NCI-H187 (cell line): ENCODE measurements at places on chromosomes 3 and 15.

- DNase-seq = no peak
Measured at GRCh38 chr15:97815835-97816234, 144.7 kb upstream of the ARRDC4 start.

- no peak for DNase-seq
Measured at GRCh38 chr3:193868590-193868989, 267.4 kb upstream of the HES1 start.

DNA sequence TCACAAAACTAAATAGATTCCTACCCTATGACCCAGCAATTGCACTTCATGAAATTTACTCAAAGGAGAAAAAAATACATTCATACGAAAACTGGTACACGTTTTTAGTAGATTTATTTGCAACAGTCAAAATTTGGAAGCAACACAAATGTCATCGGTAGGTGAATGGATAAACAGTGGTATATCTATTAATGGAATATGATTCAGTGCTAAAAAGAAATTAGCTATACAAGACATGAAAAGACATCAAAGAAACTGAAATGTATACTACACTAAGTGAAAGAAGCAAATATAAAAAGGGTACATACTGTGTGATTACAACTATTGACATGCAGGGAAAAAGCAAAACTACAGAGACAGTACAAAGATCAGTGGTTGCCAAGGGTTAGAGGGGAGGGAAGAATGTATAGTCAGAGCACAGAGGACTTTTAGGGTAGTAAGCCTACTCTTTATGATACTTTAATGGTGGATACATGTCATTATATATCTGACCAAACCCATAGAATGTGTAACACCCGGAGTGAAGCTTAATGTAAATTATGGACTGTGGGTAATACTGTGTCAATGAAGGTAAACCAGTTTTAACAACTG is 31.6 kb downstream of the RFX7 start:
- no peak for DNase-seq

GRCh38 chr3:104519068-104519467 is 847.6 kb upstream of the ALCAM start:
- no peak for DNase-seq

GRCh38 chr3:197364410-197365071 is 66.1 kb upstream of the DLG1 start:
- no peak for DNase-seq

GRCh38 chr3:100042166-100042981 is 71.9 kb downstream of the FILIP1L start:
- DNase-seq = no peak

DNA sequence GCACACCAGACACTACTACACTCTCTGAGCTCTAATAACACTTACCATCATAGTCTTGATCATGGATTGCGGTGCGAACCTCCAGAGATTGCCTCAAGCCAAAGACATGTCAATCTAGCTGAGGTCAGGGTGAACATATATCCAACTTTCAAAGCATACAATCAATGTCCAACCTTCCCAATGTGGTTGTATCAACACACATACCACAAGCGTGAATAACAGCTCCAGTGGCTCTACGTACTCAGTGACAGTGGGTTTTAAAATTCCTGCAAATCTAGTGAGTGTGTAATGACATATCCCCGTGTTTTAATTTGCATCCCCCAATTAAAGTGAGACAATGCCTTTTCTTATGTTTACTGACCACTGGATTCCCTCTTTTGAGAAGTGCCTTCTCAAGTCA is 29.6 kb downstream of the SFMBT1 start:
- no peak for DNase-seq

DNA sequence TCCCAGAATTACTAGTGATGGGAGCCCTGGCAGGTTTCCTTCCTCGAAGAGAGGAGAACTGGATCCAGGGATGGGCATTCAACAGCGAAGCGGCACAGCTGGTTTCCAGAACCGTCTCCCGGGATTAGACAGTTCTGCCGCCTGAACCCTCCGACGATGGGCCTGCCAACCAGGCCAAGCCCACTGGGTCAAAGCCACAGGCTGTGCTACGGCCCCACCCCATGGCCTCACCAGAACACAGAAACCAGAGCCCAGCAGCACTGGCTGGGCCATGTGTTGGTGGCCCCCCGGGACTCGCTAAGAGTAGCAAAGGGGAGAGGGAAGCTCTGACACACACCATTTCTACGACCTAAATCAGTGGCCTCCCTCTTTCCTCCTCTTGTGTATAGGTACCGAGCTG is 2.2 kb downstream of the C15orf62 start:
- DNase-seq = no peak

- DNase-seq = no peak
Measured at GRCh38 chr3:65742914-65743313, 295.8 kb downstream of the MAGI1 start.

DNA sequence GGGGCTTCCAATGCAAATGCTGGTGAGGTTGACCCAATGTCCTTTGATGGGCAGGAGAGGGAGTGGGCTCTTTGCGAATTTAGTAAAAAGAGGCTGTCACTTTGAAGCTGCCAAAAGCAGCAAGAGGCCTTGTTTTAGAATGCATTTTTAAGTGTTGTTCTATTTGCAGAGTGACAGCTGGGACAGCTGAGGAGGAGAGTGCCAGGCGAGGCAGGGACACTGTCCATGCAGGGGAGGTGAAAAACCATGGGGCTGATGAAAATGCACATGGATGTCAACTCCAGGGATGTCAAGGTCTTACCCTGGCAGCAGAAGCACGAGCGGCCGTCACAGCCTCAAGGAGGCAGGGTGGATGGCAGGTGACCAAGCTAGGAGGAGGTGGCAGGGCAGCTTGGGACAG is 279.8 kb downstream of the ADAMTS17 start:
- no peak for DNase-seq

- DNase-seq = no peak
Measured at GRCh38 chr3:100647171-100647570, 37.8 kb downstream of the ADGRG7 start.

GRCh38 chr15:100765467-100766241 is 114.0 kb upstream of the ALDH1A3 start:
- DNase-seq = no peak

- no peak for DNase-seq
Measured at GRCh38 chr3:30083315-30083714, 523.1 kb upstream of the TGFBR2 start.

GRCh38 chr3:39814007-39814406 is 4.6 kb downstream of the MYRIP start:
- no peak for DNase-seq

GRCh38 chr15:43266834-43267233 is at the start of gene TGM5:
Gene TGM5 (minus strand): TSS chr15:43266928. CDS start chr15:43266849, 79 bp downstream.
- DNase-seq = no peak

GRCh38 chr15:88385078-88385700 is 82.0 kb downstream of the MRPL46 start:
- no peak for DNase-seq

GRCh38 chr3:19030522-19030839 is 117.8 kb upstream of the KCNH8 start:
- DNase-seq = no peak

GRCh38 chr3:8739757-8740504 is 6.3 kb downstream of the CAV3 start:
- DNase-seq = no peak

DNA sequence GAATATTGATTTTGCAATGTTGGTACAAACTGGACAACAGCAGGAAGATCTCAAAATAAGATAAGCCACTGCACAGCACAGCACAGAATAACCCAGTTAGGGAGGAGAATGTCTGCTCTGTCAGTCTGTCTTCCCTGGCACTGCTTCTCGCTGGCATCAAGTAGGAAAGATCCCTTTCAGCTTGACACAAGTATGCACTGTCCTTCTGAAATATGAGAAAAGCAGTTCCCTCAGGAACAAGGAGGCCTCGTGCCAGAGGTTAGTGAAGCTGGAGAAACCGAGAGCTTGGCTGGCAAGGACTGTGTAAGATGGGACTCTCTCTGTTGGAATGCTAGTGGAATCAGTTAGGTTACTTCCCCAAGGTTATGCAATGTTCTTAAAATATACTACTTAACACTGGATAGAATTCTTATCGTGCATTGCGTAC is 59.1 kb downstream of the FMN1 start:
- DNase-seq = no peak

DNA sequence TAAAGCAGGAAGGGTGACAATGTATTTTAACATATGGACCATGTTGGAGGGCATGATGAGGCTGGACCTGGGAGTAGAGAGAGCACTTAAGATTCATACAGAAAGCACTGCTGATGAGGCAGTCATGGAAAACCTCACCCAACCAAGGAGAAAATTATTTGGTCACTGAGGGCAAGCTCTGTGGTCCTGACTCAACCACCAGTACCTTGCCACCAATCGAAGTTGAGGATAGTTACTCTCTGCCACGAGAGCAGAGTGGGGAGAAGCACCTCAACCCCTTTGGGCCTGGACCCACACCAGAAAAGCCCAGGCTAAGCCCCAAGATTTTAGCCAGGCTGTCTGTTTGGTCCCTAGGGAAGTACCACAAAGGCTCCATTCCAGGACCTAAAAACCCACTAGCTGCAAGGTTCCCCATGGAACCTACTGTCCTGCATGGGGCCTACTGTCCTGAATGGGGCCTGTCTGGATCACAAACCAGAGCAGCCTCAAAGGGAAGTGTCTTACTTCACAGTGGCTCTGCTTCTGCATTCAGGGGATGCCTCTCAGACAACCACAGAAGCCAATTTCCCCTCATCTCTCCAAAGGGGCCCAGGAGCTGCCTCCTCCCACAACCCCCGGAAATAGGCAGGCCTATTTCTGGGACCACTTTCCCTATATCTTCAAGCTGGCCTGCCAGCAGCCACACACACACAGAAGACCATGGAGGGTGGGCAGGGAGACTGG is 4.2 kb downstream of the CCDC71 start:
- no peak for DNase-seq

DNA sequence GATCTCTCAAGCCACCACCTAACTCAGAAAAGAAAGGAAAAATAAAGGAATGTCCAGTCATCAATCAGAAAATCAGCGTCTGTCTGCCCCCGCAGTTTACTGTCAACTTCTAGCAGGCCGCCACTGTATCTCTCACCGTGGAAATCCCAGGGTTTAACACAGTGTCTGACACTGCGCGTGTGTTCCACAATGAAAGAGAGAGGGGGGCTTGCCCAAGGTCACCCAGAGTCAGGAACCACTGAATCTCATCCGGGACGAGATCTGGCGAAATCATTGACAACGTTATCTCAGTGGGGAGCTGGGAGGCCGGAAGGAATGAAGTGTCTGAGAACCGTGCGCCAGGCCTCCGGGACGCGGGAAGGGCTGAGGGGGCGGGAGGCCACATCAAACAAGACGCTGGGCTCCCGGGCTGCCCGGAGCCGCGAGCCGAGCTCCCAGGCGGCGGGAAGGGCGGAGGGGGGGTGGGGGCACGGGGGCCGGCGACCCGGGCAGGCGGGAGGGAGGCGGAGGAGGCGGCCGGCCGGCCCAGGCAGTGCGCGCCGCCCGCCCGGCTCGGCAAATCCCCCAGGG is 2.2 kb upstream of the HES1 start:
- DNase-seq = no peak

DNA sequence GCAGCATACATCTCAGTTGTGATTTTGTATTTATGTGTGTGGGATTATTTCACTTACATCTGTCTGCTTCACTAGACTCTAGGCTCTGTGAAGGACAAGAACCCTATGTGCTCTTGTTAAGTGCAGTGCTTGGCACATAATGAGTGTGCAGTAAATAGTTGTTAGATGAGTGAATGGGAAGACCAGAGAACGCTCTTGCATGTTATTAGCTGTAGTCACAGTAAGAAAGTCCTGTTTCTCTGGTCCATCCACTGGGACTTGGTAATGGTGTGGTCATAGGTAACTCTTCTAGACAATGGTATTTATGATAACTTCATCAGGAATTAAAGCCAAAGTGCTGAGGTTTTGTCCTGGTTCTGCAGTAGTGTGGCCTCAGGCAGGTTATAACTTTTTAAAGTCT is 1.4 kb upstream of the AQP9 start:
- no peak for DNase-seq

DNA sequence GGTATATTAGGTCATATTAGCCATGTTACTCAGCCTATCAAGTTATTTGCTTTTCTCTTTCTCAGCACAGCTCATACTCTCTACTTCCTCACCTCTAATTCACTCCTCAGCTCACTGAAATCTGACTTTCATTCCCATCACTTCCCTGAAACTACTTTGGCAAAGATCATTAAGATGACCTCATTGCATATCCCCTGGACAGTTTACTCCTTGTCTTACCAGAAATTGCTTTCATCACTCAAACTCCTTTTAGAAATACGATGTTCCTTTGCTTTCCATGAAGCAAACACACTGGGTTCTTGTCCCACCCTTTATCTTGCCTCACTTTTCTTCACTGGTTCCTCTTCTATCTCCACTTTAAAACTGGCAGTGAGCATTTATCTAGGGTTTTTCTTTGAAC is 354.4 kb downstream of the TUSC7 start:
- no peak for DNase-seq

- DNase-seq = no peak
Measured at GRCh38 chr15:32730677-32731654, 13.2 kb downstream of the GREM1 start.

- no peak for DNase-seq
Measured at GRCh38 chr15:70505411-70505919, 257.9 kb downstream of the UACA start.

DNA sequence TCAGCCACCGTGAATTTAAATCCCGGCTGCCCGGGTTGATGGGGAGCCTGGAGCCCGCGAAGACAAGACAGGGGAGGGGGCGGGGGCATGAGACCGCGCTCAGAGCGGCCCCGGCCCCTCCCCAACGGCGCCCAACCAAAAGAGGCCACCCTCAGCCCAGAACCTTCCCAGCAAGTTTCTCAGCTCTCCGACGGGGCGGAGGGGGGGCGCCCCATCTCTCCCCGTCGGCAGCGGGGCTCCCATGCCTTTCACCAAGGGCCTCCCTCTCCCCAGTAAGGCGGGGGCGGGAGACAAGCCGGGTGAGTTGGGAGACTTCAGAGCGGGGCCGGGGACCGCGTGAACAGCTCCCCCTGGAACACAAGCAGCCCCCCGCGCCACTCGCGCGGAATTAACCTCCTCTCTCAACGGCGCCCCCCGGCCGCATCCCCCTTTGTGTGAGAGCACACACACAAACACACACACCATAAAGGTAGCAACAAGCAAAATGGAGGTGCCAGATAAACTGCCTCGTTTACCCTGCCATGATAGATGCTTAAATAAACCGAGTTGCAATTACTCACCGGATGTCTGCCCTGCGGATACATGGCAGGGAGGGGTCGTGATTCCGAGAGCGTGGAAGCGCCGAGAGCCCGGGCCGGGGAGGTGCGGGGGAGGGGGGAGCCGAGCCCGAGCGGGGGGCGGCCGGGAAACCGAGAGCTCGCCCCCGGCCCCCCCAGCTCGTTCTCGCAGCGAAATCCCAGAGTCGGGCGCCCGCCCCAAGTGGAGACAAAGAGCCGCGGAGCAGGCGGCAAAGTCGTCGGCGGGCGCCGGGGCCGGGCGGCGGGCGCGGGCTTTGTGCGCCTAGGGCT is 1.3 kb downstream of the TLE3 start:
- no peak for DNase-seq

GRCh38 chr15:78065284-78065872 is 12.1 kb downstream of the TBC1D2B start:
- DNase-seq = no peak

GRCh38 chr3:188165596-188165995 is 11.6 kb downstream of the LPP start:
- no peak for DNase-seq
